Activated T-cell treated with anti-CD3 and anti-CD28 coated beads, Interleukin-2, amount 50 U/mL, for 72 hours (primary cell): ENCODE measurements at places on chromosomes 3 and 15. TPM values are rescaled to one million over a fixed set of nuclear protein-coding genes. Genes with fewer than 3 reads are reported as not detected.

DNA sequence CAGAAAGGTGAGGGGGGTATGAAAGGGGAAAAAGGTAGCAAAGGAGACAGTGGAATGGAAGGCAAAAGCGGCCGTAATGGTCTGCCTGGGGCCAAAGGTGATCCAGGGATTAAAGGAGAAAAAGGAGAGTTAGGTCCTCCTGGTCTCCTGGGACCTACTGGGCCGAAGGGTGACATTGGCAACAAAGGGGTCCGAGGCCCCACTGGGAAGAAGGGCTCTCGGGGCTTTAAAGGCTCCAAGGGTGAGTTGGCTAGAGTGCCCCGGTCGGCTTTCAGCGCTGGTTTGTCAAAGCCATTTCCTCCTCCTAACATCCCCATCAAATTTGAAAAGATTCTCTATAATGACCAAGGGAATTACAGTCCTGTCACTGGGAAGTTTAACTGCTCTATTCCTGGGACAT lies 6.7 kb downstream of the OTOL1 start:
- H3K27ac ChIP-seq: no peak overlapping the region
- no peaks in the 10 kb centered on the region for H3K36me3 ChIP-seq
- no peak overlapping the region for H3K4me3 ChIP-seq

- no peaks in the 10 kb centered on the region for H3K4me1 ChIP-seq
- H3K4me3 ChIP-seq: no peak overlapping the region
- no peak overlapping the region for H3K27ac ChIP-seq
Observed at GRCh38 chr3:20842594-20843436, 656.8 kb upstream of the SGO1 start.

DNA sequence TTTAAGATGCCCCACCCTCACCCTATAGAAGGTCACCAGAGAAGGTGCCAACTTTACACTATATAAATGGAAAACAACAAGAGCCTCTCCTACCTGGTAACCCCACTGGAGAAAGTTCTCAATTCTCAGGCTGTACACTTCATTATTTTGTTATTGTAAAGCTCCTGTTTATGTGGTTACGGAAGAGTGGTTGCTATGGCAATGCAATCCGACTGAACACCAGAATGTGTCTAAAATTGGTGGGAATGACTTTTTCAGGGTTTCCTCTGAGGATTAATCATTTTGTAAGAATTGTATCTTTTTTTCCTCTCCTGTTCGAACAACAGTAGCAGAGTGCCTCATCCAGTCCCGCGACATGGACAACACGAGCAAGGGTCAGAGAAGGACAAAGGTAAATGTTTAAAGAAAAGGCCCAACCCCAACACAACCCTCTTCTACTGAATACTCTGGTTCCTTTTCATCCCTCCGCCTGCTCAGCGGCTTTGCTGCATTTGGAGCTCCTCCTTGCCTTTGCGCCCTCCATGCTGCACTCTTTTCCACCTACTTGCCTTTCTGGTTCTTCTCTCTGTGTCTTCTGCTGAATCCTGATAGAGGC lies 45.3 kb downstream of the DGKG start:
- H3K4me3 ChIP-seq: no peak overlapping the region
- H3K27ac ChIP-seq: no peak overlapping the region
- H3K36me3 ChIP-seq: no peaks in the 10 kb centered on the region

DNA sequence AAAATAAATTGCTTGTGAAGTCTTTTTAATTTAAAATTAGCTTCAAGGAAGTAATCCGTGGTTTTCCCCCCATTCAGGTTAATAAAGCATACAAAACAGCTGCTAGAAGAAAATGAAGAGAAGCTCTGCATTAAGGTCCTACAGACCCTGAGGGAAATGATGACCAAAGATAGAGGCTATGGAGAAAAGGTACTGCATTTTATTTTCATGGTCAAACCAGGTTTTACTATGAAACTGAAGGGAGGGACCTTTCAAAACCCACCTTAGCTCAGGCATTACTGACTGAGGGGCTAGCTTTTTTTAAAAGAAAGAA lies 218.5 kb downstream of the ITPR1 start:
- peaks cover 11% of the 10 kb centered on the region for H3K36me3 ChIP-seq
- H3K4me3 ChIP-seq: no peak overlapping the region
- DNase-seq: no peak
- H3K27ac ChIP-seq: peak overlapping the region; percentile 12

DNA sequence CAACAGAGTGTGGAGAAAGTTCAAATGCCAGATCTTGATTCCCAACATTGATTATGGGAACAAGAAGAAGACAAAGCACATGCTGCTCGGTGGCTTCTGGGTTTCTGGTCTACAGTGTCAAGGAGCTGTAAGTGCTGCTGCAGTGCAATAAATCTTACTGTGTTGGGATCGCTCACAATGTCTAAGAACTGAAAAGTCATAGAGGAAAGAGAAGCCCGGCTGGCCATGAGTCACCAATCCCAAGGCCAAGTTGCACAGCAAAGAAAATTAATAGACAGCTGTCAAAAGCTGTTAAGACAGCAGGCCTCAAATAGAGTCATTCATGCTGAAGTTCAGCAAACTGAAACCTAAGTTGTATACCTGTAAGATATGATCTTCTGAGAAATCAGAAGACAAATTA lies 33.2 kb upstream of the SPPL2A start:
- H3K4me3 ChIP-seq: no peak overlapping the region
- H3K27ac ChIP-seq: no peak overlapping the region
- no peaks in the 10 kb centered on the region for H3K36me3 ChIP-seq

- no peak overlapping the region for H3K27ac ChIP-seq
- no peak for DNase-seq
- no peaks in the 10 kb centered on the region for H3K36me3 ChIP-seq
- H3K4me1 ChIP-seq: peaks cover 19% of the 10 kb centered on the region
Observed at GRCh38 chr3:133886031-133886722, 9.5 kb downstream of the RAB6B start.

GRCh38 chr3:40470701-40471100 lies 6.2 kb upstream of the ZNF619 start:
- peaks cover 5% of the 10 kb centered on the region for H3K36me3 ChIP-seq
- DNase-seq: no peak
- H3K27ac ChIP-seq: no peak overlapping the region
- peaks cover 1% of the 10 kb centered on the region for H3K4me1 ChIP-seq
- H3K27me3 ChIP-seq: no peaks in the 10 kb centered on the region

DNA sequence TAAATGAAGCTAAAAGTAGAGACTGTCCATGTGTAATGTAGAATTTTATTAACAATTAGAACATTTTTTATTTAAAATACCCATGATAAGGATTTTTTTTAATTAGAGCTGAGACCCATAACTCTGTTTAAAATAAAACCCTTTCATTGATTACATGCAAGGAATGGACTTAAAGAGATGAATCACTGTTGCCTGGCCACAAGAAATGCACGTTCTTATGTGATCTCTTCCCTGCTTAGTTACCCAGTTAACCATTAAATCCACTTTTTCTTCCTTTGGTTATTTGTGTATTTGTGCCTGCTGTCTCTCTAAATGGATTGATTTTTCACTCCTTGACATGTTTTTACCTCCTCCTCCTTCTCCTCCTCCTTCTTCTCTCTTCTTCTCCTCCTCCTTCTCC lies 83.3 kb upstream of the SLITRK3 start:
- no peak overlapping the region for H3K4me3 ChIP-seq
- H3K27me3 ChIP-seq: no peaks in the 10 kb centered on the region
- peaks cover 1% of the 10 kb centered on the region for H3K36me3 ChIP-seq
- no peaks in the 10 kb centered on the region for H3K4me1 ChIP-seq
- no peak for DNase-seq
- no peak overlapping the region for H3K27ac ChIP-seq

GRCh38 chr3:151460228-151460627 lies 633 bp downstream of the IGSF10 start:
- H3K4me1 ChIP-seq: no peaks in the 10 kb centered on the region
- no peak overlapping the region for H3K27ac ChIP-seq
- H3K4me3 ChIP-seq: peak overlapping the region; percentile 73
- H3K27me3 ChIP-seq: peaks cover 22% of the 10 kb centered on the region
- H3K36me3 ChIP-seq: no peaks in the 10 kb centered on the region

DNA sequence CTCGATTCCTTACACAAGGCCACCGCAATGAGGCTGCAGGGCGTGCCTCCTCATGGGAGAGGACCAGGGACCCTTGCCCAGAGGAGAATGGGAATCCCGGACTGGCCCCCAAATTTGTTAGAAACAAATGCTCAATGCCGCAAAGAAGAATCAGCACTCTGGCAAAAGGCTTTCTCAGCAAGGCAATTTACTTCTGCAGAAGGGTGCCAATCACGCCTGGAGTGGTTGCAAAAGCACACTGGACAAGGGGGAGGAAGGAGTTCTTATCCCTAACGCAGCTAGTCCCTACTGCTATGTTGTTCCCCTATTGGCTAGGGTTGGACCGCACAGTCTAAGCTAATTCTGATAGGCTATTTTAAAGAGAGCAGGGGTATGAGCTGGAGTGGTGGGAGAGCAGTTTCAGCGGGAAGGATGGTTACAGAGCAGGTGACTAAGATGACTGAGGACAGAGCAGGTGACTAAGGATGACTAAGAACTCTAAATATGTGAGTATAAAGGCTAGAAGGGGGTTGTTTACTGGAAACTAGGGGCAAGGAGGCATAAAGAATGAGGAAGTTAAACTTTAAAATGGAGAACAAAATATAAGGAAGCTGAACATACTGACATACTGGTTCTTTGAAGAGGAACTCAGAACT lies 48.5 kb downstream of the KATNBL1 start:
- peaks cover 27% of the 10 kb centered on the region for H3K36me3 ChIP-seq
- no peak overlapping the region for H3K4me3 ChIP-seq
- H3K27ac ChIP-seq: no peak overlapping the region
- no peaks in the 10 kb centered on the region for H3K27me3 ChIP-seq

CCDC191 gene
- total RNA-seq: 4.8 TPM

PPIB gene
- total RNA-seq: 302 TPM

SLC7A14 gene
- not detected for total RNA-seq
